ENCODE measurements at places on chromosomes 16 and 17. TPM values are rescaled to one million over a fixed set of nuclear protein-coding genes. Genes with fewer than 3 reads are reported as not detected.

Gene NOXO1
- not detected for total RNA-seq

Gene CD79B
- 21.7 TPM for total RNA-seq

- H3K27ac ChIP-seq: no peak overlapping the region
- peaks cover 13% of the 10 kb centered on the region for H3K27me3 ChIP-seq
- no peak for DNase-seq
- H3K4me3 ChIP-seq: no peak overlapping the region
Measured at GRCh38 chr16:1877804-1878203, 5.8 kb upstream of the MEIOB start.

DNA sequence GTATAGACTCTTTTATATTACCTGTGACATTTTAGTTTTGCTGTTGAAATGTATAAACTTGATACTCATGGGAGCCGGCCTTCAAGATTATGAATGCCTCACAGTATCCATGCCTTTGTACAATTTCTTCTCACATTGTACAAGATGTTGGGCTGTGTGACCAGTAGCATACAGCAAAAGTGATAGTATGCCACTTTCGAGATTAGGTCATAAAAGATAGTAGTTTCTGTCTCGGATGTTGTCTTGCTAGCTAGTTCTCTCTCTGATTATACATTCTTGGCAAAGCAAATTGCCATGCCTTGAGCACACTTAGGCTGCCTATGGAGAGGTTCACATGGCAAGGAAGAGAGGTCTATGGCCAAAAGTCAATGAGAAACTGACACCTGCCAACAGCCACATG, 1309.8 kb upstream of the CDH8 start:
- DNase-seq: no peak
- no peaks in the 10 kb centered on the region for H3K27me3 ChIP-seq
- no peaks in the 10 kb centered on the region for H3K36me3 ChIP-seq
- no peak overlapping the region for H3K4me3 ChIP-seq
- no peak overlapping the region for H3K27ac ChIP-seq

DNA sequence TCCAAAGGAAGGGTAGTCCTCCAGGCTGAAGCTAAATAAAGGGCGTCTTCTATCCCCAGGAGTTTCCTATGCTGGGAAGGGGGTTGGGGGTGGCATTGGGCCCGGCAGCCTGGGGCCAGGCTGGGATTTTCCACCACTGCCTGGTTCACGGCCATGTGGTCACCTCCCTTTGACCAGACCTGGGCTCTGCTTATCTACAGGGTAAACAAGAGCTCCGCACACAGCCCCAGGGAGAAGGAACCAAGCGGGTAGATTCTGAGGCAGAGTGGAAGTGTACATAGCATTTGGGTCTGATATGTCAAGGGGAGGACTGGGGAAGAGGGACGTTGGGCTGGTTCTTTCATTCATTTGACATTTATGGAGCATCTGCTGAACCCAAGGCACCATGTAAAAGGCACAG, 27.2 kb upstream of the TMEM220 start:
- no peak overlapping the region for H3K27ac ChIP-seq
- H3K4me3 ChIP-seq: no peak overlapping the region
- no peaks in the 10 kb centered on the region for H3K27me3 ChIP-seq
- no peaks in the 10 kb centered on the region for H3K36me3 ChIP-seq

- H3K36me3 ChIP-seq: no peaks in the 10 kb centered on the region
- H3K27ac ChIP-seq: no peak overlapping the region
- DNase-seq: no peak
- no peak overlapping the region for H3K4me3 ChIP-seq
Measured at GRCh38 chr17:52178012-52178411, 19.5 kb upstream of the CA10 start.

DNA sequence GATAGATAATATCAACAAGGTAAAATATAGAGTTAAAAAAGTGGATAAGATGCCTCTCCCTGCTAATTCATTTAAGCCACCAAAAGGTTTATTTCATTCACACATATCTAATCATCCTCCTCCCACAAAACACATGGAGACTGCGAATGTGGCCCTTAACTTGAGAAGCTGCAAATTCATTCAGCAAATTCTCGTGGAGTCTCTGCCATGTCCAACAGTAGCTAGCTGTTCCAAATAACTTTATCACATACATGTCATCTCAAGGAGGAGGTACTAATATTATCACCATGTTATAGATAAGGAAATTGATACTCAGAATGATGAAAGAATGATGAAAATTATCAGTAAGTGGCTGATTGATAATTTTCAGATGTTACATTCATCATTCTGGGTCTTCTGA, 950.2 kb downstream of the CDH11 start:
- no peaks in the 10 kb centered on the region for H3K4me1 ChIP-seq
- DNase-seq: no peak
- H3K4me3 ChIP-seq: no peak overlapping the region
- no peak overlapping the region for H3K27ac ChIP-seq
- no peaks in the 10 kb centered on the region for H3K36me3 ChIP-seq
- no peaks in the 10 kb centered on the region for H3K27me3 ChIP-seq

DNA sequence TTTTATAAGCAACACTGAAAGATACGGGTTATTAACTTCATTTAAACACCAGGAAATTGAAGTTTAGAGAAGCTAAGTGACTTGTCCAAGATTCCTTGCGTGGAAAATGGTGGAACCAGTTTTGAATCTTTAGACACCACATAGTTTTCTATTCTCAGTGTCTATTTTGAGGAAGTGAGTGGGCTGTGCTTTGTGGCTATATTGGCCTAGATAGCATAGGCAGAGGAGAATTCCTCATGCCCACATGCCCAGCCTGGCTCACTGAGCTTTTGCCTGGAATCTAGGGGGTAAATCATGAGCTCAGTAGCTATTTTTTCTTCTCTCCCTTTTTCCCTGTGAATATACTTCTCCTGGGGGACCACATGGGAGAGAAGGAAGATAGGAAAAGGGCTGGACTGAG, 431.3 kb downstream of the HS3ST3B1 start:
- no peaks in the 10 kb centered on the region for H3K27me3 ChIP-seq
- no peaks in the 10 kb centered on the region for H3K36me3 ChIP-seq
- DNase-seq: no peak
- H3K27ac ChIP-seq: no peak overlapping the region
- H3K4me1 ChIP-seq: no peaks in the 10 kb centered on the region
- H3K4me3 ChIP-seq: no peak overlapping the region

- H3K36me3 ChIP-seq: peaks cover 2% of the 10 kb centered on the region
- H3K27ac ChIP-seq: no peak overlapping the region
- H3K4me3 ChIP-seq: no peak overlapping the region
- no peak for DNase-seq
- H3K27me3 ChIP-seq: no peaks in the 10 kb centered on the region
- H3K4me1 ChIP-seq: no peaks in the 10 kb centered on the region
Measured at GRCh38 chr17:20191056-20191455, 181.9 kb downstream of the SPECC1 start.

Data from activated CD8-positive, alpha-beta T cell treated with anti-CD3 and anti-CD28 coated beads, Interleukin-2, amount 10 ng/mL, durations not matched to agents 7 days and 5 days (primary cell).